ENCODE measurements at places on chromosomes 11 and 22. TPM values are rescaled to one million over a fixed set of nuclear protein-coding genes. Genes with fewer than 3 reads are reported as not detected.

DNA sequence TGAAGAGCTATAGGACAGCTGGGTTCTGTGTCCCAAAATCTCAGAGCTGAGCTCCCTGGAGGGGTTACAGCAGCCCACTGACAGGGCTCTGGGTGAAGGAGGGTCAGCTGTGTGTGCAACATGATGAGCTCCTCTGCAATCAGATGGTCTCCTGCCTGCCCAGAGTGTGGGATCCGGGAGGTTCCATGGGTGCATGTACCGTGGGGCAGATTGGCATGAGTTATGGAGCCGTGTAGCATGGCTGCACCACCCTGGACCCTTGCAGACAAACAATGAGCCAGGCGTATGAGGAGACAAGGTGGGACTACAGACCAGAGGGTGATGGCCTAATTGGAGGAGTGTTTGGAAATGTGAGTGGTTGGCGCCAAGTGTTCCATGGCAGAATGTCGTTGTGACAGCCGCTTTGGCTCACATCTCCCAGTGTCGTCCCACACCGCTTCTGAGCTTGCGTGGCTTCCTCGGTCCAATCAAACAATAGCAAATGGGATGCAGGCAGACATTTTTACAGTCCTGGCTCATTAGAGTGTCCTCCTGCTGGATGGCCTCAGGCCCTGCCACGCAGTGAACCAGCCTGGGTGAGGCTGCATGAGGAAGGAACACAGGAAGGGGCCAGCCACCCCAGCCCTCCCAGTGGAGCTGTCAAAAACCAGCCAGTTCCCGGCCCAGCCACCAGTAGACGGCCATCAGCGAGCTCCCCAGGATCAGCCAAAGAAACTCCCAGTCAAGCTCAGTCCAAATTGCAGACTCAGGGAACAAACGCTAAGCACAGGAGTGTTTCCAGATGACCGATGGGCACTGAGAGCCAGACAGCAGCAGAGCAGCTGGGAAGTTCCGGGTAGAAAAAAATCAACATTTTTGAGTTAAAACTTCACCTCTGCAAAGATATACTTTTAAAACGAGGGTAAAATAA is 1066.9 kb downstream of the BRD1 start:
- DNase-seq: no peak

NNMT gene
- total RNA-seq: 921 TPM

GRCh38 chr11:103929170-103929903 is 107.1 kb upstream of the DDI1 start:
- no peak for DNase-seq

- DNase-seq: no peak
Measured at GRCh38 chr11:120867531-120867930, 156.4 kb upstream of the TBCEL start.

DNA sequence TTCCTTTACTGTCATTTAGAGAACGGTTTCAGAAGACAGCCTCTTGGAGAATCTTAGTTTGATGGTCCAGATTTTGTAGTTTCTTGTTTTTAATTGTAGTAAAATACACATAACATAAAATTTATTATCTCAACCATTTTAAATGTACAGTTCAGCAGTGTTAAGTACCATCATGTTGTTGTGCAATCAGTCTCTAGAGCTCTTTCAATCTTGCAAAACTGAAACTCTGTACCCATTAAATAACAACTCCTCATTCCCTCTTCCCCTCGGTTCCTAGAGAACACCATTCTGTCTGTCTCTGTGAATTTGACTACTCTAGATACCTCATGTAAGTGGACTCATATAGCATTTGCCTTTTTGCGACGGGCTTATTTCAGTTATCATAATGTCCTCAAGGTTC is 69.8 kb downstream of the GRIK4 start:
- no peak for DNase-seq

LYVE1 gene
- not detected for total RNA-seq

DNA sequence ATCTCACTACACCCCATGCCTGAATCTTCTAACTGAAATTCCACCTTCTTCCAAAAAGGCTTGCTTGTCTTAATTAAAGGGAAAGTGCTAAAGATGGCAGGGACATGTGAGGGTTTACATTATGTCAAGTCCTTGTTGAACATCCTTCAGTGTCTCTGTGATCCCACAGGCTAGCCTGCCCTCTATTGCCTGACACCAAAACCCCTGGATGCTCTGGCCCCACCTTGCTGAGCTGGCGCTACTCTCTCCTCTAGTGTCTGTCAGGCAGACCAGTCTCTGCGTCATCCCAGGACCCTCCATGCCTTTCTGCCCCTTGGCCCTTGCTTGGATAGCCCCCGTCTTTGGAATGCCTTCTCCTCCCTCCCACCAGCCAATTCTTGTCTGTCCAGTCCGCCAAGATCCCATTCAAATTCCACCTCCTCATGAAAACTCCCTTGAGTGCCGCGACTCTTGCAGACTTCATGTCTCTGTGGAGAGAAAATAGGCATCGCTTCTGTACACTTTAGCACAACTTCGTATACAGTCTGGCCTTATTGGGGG is 69.3 kb downstream of the PKNOX2 start:
- DNase-seq: no peak

GRCh38 chr22:21933413-21933812 is 19.2 kb downstream of the PPM1F start:
- DNase-seq: no peak

DNA sequence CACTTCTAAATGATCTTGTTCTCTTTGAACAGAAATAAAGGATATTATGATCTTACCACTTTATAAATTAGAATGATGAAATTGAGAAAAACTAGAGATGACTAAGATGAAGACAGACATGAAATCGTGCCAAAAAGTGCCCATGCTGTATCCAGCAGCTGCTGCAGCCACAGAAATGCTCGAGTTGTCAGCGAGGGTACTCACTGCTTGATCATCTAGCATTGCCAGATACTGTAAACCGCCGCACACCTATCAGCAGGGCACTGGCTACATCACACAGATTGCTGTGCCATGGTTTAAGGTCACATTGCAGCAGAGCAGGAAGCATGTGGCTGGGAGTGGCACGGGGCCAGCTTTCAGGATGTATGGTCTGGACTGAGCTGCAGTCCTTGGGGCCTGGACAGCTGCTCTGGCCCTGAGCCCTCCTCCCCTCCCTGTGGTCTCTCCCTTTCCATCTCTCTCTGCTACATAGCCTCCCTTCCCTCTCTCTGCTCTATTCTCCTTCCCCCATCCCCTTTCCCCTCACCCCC is 51.0 kb upstream of the SEPTIN5 start:
- DNase-seq: peak; percentile 99

ABCG4 gene
- 0.16 TPM for total RNA-seq

CHRDL2 gene
- not detected for total RNA-seq

DNA sequence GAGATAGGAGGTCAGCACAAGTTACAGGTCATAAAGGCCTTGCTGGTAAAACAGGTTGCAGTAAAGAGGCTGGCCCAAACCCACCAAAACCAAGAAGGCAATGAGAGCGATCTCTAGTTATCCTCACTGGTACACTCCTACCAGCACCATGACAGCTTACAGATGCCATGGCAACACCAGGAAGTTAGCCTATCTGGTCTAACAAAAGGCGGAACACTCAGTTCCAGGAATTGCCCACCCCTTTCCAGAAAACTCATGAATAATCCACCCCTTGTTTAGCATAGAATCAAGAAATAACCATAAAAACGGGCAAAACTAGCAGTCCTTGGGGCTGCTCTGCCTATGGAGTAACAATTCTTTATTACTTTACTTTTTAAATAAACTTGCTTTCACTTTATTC is 43.5 kb upstream of the B3GAT1 start:
- no peak for DNase-seq

DNA sequence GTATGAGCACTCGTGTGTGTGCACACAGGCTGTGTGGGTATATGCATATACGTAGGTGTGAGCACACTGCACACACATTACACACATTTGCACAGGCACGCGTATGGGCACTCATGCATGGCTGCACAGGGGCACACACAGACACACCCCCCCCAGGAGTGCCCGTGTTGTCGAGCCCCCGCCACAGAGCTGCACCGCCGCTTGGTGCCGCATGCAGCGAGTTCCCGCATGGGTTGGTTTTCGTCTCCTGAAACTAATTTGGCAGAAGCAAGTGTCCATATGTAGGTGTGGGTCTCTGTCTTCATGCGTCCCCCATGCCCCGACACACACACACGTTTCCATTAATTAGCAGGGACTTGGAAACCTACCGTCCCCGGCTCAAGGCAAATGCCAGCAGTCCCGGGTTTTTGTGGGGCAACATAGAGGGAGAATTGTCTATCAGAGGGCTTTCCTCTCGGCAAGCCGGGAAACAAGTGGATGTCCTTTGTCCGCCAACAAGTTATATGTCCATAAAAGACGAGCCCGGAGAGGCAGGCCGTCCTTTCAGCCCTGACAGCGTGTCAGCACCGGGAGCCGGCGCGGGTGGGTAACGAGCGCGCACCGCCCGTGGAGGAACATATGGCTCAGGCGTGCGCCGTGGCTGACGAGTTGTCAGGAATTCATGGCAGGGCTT is 1291.7 kb downstream of the BRD1 start:
- DNase-seq: no peak

GRCh38 chr11:86639137-86639536 is 33.3 kb downstream of the ME3 start:
- DNase-seq: no peak

DNA sequence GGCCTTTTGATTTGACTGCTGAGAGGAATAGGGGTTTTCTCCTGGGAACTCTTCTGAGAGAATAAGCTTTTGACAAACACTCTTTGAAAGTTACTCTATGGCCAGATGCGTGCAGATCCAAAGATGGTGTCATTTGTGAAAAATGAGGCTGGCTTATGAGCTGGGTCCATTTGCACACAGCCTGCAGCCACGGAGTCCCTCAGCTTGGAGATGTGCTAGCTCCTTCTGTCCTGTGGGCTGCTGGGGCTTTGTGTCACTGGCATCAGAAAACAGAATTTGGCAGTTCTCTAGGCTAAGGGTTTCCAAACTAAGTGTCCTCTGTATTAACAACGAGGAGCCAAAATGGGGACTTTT is 702.4 kb downstream of the NTM start:
- DNase-seq: peak; percentile 35

DNA sequence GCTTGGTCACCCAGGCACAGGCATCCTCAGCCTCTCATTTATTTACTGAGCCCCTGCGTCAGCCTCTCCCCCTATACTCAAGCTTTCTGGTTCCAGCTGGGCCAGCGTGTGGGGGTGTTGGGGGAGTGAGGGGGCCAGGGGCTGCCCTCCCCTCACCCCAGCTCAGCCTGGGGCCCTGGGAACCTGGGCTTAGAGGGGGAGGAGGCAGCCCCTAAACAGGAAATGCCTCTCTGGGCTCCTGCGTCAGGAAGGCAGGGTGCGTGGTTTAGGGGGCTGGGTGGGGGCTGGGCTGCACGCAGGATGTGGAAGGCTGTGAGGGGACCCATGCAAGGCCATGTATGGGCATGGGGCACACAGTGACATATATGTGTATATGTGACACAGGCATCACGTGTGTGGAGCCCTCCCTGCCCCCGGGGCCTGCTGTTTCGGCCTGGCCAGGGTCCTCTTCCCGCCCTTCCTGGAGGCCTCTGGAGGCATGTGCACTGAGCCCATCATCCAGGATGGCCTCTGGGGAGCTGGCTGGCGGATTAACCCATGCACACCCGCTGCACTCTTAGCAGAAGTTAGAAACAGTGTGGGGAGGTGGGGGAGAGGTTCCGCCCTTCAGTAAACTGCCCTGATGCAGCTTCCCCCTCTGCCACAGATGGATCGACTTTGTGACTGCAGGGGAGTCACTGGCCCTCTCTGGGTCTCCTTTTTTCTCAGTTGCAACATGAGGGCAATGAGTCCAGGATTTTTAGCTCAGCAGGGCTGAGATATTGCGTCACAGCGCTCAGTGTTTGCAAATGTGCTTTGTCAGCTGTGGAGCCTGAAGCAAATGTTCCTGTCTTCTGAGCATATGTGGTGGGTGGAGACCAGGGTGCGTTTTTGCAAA is 1.1 kb upstream of the CD248 start:
- peak; percentile 43 for DNase-seq

DNA sequence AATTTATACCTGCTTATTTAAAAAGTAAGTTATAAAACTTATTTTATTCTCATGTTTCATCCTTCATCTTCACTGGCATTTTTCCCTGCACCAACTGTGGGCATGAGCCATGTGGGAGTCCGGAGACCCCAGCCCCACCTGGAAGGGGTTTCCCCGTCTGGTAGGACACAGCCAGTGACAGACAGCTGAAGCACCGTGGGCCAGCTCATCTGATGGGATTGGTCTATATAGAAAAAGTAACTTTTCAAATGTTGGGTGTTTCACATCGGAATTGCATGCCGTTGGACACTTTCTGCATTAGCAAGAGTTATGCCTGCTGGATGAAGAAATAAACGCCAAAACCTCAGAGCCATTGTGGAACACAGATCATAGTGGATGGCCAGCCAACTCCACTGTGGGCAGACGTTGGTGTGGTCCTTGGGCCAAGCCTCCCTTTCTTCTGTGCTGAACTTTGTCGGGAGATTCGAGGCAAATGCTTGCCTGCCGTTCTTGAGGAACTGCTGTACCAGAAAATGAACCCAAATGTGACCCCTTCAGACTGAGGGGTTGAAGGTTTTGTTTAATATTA is 1329.3 kb downstream of the TBC1D22A start:
- DNase-seq: no peak

GRCh38 chr11:47067401-47067800 is 109.3 kb downstream of the ARFGAP2 start:
- peak; percentile 54 for DNase-seq

- no peak for DNase-seq
Measured at GRCh38 chr11:12204506-12204905, 94.1 kb downstream of the MICAL2 start.

TSSK2 gene
- not detected for total RNA-seq

OR6A2 gene
- not detected for total RNA-seq

- DNase-seq: no peak
Measured at GRCh38 chr11:108836541-108836940, 171.7 kb downstream of the DDX10 start.

GRCh38 chr11:23425381-23425780 is 565.1 kb upstream of the CCDC179 start:
- peak; percentile 71 for DNase-seq

Data from myocyte (in vitro differentiated cells).